ENCODE measurements at places on chromosomes 13 and 19. TPM values are rescaled to one million over a fixed set of nuclear protein-coding genes. Genes with fewer than 3 reads are reported as not detected.
A peak's percentile ranks its signal among the peaks of the same experiment; 100 is the strongest.

- no peak for DNase-seq
Observed at GRCh38 chr13:68160466-68160865, 930.3 kb upstream of the PCDH9 start.

SIGLECL1 gene
- not detected for total RNA-seq

KCTD4 gene
- total RNA-seq, result under 0.01 TPM

DNA sequence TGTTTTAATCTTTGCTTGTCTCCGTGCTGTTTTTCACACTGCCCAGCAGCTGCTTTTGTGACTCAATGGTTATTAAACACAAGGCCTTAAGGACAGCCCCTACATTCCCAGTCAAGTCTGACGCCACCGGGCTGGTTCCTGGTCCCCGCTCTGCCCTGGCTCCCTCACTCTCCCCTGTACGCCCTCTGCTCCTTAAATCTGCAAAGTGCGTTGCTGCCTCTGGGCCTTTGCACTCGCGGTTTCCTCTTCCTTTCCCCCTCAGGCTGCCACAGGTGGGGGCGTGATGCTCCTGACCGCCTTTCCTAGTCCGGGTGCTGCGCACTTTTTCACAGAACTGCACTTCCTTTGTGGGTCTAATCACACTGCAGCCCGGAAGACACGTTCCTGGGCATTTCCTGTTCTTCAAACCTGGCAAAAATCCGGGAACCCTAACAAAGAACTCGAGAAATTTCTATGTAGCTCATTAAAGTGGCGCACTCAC, 25.6 kb downstream of the NOSIP start:
- DNase-seq, result peak; percentile 65

DNA sequence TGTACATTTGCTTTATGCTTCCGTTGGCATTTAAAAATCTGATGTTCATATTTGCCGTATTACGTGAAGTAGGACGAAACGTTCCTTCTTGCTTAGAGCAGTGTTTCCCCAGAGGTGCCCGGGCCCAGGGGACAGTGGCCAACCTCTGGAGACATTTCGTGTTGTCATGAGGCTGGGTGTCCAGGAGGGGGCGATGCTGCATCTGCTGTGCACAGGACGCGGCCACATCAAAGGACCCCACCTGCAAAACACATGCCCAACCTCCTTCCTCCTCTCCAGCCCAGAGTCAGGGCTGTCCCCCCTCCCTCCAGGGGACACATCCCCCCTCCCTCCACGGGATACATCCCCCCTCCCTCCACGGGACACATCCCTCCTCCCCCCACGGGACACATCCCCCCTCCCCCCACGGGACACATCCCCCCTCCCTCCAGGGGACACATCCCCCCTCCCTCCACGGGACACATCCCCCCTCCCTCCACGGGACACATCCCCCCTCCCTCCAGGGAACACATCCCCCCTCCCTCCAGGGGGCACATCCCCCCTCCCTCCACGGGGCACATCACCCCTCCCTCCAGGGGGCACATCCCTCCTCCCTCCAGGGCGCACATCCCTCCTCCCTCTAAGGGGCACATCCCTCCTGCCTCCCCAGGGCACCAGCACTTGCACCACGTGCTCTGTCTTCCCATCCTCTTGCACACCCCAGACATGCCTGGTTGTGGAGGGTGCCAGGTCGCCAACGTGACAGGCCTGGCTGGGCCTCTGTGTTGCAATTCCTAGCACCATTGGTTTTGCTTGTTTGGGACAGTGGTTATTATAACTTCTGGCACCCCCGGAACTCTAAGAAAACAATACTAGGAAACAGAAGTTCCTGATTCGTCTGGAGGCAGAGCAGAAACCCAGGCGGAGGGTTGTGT, 46.7 kb downstream of the GAS6 start:
- DNase-seq, result peak; percentile 99

- DNase-seq, result no peak
Observed at GRCh38 chr19:35345671-35346111, 2.0 kb upstream of the FFAR1 start.

Measured in osteoblast (primary cell).